ENCODE measurements at places on chromosomes 13 and 19. TPM values are rescaled to one million over a fixed set of nuclear protein-coding genes. Genes with fewer than 3 reads are reported as not detected.

Gene SSC5D
- 3.9 TPM for total RNA-seq

DNA sequence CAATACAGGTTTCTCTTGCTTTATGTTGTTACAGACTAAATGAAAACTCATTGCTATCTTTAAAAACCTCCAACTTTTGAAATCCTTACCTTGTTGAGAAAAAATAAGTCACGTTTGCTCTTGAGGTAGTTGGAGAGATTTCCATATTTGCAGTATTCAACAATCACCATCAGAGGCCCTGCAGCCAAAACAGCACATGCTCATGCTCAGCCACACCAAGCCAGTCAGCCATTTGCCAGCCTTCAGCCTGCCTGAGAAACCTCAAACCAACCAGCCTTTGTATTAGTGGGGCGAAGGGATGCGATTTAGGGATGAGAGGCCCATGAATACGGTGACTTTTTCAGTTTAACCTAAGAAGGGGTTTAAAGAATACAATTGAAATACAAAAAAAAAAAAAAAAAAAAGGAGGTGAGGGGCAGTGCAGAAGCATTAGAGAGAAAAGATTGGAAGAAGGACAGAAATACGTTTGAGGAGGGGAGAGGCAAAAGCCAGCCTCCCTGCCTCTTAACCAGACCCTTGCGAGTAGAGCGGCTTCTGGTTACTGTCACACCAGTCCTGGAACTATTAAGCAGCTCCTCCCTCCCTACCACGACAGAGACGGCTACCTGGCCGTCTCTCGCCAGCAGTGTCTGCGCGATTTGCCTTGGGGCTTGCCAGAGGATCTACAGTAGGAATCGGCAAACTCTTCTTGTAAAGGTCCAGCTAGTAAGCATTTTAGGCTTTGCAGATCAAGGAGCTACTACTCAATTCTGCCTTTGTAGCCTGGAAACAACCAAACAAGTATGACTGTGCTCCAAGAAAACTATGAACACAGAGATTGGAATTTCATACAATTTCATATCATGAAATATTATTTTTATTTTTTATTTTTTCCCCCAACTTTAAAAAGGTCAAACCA is 167.3 kb downstream of the FLT1 start:
- no peaks in the 10 kb centered on the region for H3K36me3 ChIP-seq
- no peak for DNase-seq
- H3K4me3 ChIP-seq, result no peak overlapping the region
- no peak overlapping the region for H3K27ac ChIP-seq

DNA sequence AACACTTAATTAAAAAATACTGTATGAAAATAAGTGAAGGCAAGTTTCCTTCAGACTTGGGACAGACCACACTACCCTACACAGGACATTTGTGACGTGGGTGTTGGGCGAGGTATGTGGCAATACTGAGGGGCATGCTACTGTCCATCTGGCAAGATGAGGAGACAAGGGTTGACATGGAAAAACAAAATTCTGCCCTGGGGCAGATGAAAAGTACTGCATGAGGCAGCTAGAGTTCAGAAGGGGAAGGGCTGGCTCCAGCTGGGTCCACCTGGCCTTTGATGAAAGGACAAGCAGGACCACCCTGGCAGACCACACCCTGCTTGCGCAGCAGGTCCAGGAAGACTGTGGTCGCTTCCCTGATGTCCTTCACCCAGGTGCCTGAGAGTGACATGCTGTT is 43.2 kb downstream of the LATS2 start:
- H3K27ac ChIP-seq, result peak overlapping the region; percentile 83
- H3K4me1 ChIP-seq, result peaks cover 94% of the 10 kb centered on the region
- no peak overlapping the region for H3K4me3 ChIP-seq

Gene C1QTNF9B
- 2.0 TPM for total RNA-seq

GRCh38 chr13:30721936-30722335 is 13.4 kb upstream of the ALOX5AP start:
- no peaks in the 10 kb centered on the region for H3K27me3 ChIP-seq
- H3K4me1 ChIP-seq, result no peaks in the 10 kb centered on the region
- no peak overlapping the region for H3K27ac ChIP-seq
- H3K36me3 ChIP-seq, result no peaks in the 10 kb centered on the region
- H3K4me3 ChIP-seq, result no peak overlapping the region

GRCh38 chr13:29497137-29497654 is 98.3 kb downstream of the SLC7A1 start:
- no peak overlapping the region for H3K4me3 ChIP-seq
- peaks cover 9% of the 10 kb centered on the region for H3K4me1 ChIP-seq
- H3K27ac ChIP-seq, result no peak overlapping the region
- DNase-seq, result no peak

Gene AMH
- not detected for total RNA-seq

- no peaks in the 10 kb centered on the region for H3K4me1 ChIP-seq
- H3K4me3 ChIP-seq, result no peak overlapping the region
- no peaks in the 10 kb centered on the region for H3K27me3 ChIP-seq
These were observed 8.5 kb upstream of the ZNF304 start for GRCh38 chr19:57342582-57342981.

Gene TMEM150B
- 6.5 TPM for total RNA-seq

Gene PSG2
- not detected for total RNA-seq

- H3K4me3 ChIP-seq, result no peak overlapping the region
- H3K27me3 ChIP-seq, result no peaks in the 10 kb centered on the region
- no peak overlapping the region for H3K27ac ChIP-seq
- H3K36me3 ChIP-seq, result no peaks in the 10 kb centered on the region
- no peak for DNase-seq
These were observed 8.3 kb upstream of the CDC42EP5 start for GRCh38 chr19:54481326-54481930.

DNA sequence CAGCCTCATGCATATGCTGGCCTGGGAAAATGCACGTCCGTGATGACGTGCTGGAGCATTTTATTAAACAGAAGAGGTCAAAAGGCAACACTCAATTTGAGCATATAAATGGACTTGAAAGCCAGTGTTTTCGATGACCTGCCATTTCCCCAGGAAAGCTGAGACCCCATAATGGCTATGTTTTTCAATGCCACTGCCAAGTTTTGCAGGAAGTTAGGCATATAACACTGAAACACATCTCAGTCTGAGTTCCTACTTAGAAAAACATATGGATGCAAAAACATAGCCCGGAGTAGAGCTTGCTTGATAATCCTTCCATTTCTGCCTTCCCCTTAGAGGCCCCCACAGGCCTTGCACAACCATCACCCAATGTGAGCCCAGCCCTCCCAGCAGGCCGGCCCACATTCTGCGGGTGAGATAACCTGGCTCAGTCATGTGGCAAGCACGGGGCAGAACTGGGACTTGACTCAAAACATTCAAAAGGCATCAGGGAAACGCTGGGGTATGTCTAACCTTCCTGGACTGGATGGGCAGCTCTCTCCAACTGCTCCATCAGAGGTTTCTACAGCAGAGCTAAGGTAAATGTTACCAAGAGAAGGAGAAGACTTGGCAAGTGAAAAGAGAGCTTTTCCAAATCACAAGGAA is 24.9 kb downstream of the EPS15L1 start:
- peaks cover 50% of the 10 kb centered on the region for H3K4me1 ChIP-seq
- peak; percentile 78 for DNase-seq
- no peaks in the 10 kb centered on the region for H3K27me3 ChIP-seq
- H3K27ac ChIP-seq, result peak overlapping the region; percentile 63
- no peaks in the 10 kb centered on the region for H3K36me3 ChIP-seq

GRCh38 chr19:1254081-1254527 is 5.7 kb downstream of the MIDN start:
- H3K27ac ChIP-seq, result peak overlapping the region; percentile 99
- H3K36me3 ChIP-seq, result peaks cover 7% of the 10 kb centered on the region
- H3K4me3 ChIP-seq, result peak overlapping the region; percentile 45
- DNase-seq, result no peak
- H3K27me3 ChIP-seq, result no peaks in the 10 kb centered on the region
